ENCODE measurements at places on chromosomes 1 and 21.

DNA sequence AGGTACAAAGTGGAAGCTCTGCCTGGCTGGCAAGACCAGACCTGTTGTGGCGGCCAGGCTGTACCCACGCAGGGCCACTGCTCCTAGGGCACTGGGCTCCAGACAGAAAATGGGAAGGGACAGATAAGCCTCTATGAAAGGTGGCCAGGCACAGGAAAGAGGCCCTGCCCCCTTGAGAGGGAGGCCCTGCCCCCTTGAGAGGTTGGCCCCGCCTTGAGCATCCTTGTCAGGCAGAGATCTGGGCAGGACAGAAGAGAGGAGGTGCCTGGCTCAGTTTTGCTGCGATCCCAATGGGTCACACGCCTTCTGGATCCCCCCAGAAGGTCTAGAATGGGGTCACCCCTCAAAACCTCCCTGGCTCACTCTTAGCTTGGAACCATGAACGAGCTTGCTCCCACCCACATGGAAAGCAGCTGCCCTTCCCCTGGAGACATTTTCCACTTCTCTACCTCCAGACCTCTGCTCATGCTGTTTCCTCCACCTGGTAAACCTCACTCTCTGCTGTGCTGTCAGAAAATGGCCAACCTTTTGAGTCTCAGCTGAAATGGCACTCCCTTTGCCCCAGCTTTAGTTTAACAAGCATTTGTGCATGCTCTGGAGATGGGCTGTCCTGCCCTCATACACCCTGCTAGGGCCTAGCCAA, 17.5 kb upstream of the ECE1 start:
- DNase-seq: no peak

- no peak for DNase-seq
Measured at GRCh38 chr21:45332415-45332814, 44.7 kb upstream of the POFUT2 start.

GRCh38 chr1:30084909-30085571, 638.3 kb downstream of the MATN1 start:
- no peak for DNase-seq

- no peak for DNase-seq
Measured at GRCh38 chr1:26411624-26412074, 1.0 kb downstream of the LIN28A start.

GRCh38 chr1:151197863-151198253, 494 bp upstream of the PIP5K1A start:
- no peak for DNase-seq

DNA sequence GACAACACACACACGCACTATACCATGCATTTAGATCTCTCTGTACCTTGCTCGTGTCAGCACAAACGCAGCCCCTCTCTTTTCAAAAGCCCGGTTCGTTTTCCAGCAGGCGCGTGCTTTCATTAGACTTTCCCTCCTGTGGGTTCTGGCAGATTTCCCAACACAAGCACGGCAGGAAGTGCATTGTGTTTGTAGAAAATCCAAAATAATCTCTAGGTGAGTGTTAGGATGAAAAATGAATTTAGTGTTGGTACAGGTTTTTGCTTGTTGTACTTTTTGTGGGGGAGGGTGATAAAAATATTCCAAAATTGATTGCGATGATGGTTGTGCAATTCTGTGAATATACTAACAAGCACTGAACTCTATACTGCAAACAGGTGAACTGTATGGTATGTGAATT, 54.1 kb upstream of the POFUT2 start:
- no peak for DNase-seq

DNA sequence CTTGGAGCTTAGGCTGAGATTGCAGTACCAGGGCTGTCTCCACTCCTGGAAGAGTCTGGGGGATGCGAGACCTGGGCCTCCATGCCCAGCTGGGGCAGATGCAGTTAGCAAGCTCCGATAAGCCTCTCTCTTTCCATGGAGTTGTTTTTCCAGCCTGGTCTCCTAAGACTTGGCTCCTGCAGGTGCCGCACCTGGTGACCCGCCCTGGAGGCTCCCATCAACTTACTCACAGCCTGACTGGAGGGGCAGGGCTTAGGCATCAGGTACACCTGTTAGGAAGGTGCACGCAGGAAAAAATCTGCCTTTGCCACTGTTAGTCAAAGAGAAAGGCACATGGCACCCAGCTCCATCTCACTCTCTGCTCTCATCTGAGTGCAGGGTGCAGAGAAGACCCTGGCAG, 198.1 kb upstream of the TMEM51 start:
- no peak for DNase-seq

GRCh38 chr1:73821520-73821919, 376.5 kb downstream of the LRRIQ3 start:
- DNase-seq: no peak

DNA sequence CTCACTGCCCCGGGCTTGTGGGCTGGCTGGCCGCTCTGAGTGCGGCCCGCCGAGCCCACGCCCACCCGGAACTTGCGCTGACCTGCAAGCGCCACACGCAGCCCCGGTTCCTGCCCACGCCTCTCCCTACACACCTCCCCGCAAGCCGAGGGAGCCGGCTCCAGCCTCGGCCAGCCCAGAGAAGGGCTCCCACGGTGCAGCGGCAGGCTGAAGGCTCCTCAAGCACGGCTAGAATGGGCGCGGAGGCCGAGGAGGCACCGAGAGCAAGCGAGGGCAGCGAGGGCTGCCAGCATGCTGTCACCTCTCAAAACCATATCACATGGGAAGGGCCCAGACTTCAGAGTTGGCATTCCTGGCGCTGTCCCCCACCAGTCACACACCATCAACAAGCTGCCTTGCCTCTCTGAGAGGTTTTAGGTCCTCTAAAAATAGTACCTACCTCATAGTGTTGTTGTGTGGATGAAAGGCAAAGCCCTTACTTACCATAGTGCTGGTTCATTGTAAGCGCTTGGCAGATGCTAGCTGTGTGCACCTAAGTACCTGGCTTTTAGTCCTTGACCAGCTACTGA, 13.4 kb downstream of the LDLRAD1 start:
- DNase-seq: no peak

DNA sequence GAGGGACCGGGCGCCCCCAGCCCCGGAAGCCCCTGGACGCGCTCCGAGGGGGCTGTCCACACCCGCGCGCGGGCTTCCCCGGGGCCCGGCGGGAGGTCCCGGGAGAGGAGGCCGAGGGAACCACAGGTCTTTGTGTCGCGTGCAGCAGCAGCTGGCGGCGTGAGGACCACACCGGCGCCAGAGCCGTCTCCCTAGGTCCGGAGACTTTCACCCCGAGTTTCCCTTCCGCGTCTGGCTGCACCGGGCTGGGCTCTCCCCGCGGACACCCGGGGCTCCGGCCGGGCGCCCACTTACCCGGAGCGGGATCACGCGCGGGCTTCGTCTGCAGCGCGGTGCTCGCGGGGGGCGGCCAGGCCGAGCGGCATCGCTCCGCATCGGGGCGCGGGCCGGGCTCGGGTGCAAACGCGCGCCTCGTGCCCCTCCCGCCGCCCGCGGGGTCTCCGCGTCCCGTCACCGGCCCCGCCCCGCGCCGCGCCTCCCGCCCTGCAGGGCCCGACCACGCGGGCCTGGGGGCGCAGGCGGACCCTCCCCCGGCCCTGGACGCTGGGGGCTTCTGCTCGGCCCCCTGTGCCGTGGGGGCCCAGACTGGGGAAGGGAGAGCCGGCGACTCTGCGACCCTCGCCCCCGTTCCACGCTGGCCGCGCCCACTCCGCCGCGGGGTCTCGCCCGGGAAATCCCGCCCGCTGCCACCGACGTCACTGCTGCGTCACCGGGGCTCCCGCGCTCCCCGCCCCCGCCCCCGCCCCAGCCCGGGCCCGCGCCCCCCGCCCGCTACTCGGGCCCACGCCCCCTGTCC, at the start of gene GNG4:
GNG4 (minus strand) TSS at position 417 of the 796 bp plus-strand sequence. CDS start 65,946 bp downstream, outside the sequence.
- no peak for DNase-seq

DNA sequence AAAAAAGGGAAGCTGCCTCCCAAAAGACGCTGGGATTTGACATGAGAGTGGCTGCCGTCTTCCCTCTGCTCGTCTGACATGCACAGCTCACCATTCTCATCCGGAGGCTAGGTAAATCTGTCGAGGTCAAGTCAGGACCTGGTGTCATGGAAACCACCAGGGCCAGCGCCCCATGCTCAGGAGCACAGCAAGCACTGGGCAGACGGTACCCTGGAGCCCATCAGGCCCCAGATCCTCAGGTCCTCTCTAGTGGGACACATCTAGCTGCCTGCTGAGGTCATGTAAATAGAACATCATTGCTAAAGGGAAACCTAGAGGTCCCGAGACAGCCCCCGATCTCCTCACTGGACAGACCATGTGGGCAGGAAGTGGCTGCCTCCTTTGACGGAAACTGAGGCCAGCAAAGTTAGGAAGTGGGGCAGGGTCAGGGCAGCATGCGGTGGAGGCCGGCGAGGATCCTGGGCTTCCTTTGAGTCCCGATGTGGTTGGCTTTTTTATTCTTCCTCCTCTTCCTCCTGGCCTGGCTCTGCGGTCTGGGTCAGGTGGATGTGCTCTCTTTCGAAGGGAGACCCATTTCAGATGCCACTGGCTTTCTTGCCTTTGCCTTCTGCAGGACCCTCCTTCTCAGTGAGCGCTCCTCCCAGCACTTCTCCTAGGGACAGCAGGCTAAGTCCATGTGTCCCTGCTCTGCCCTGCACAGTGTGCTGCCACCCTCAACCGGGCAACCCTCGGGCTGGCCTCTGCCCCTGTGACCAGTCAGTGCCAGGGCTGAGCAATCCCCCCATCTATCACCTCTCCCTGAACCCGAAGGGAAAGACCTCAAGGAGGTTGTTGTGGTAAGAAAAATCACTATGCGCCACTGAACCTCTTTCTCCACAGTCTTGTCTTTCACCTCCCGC, 5.9 kb downstream of the AGT start:
- no peak for DNase-seq

GRCh38 chr1:41673378-41673777, 188.9 kb upstream of the EDN2 start:
- DNase-seq: no peak

DNA sequence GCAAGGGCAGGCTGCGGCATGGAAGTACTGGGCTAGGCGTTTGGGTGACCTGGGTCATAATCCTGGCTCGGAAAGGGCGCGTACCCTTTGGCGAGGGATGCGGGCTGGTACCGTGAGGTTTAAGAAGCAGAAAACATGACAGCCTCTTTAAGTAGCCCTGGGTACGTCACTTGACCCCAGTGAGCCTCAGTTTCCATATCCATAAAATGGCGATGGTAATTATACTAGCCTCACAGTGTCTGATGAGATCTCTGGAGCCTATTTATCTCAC, 700 bp downstream of the PIGV start:
- no peak for DNase-seq

- no peak for DNase-seq
Measured at GRCh38 chr1:17550729-17551584, 11.5 kb downstream of the ARHGEF10L start.

DNA sequence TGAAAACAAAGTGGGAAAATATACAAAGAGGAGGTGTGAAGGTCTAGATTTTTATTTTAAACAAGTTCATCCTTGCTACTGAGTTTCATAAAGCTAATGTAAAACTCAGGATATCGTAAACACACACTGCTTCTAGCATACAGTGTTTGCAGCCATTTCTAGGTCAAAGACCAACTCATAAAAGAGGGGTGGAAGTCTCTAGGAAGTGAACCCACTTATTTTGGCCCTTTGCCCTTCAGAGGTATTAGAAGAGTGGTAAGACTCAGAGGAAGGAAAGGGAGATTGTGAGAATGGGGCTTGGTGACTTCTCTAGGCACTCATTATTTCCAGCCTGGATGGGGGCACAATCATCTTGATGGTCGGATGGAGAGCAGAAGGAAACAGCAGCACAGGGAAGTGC, 91.2 kb downstream of the TNFSF18 start:
- no peak for DNase-seq

DNA sequence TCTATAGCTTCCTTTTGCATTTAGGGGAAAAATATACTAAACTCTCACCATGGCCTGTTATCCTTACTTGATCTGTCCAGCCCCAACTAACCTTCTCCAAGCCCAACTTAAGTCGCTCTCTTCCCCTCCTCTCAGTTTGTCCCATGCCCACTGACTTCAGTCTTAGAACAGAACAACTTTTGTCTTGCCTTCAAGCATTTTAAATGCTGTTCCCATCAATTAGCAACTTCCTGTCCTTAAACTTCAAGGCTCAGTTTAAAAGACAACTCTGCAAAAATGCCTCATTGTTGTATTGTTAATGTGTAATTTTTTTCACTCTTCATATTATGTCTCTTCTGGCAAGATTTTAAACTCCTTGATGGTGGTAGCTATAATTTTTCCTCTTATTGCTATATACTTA, 526.9 kb downstream of the NEGR1 start:
- DNase-seq: no peak

- no peak for DNase-seq
Measured at GRCh38 chr1:84208935-84209334, 64.9 kb downstream of the PRKACB start.

GRCh38 chr1:76715474-76715873, 151.8 kb upstream of the ST6GALNAC5 start:
- no peak for DNase-seq

DNA sequence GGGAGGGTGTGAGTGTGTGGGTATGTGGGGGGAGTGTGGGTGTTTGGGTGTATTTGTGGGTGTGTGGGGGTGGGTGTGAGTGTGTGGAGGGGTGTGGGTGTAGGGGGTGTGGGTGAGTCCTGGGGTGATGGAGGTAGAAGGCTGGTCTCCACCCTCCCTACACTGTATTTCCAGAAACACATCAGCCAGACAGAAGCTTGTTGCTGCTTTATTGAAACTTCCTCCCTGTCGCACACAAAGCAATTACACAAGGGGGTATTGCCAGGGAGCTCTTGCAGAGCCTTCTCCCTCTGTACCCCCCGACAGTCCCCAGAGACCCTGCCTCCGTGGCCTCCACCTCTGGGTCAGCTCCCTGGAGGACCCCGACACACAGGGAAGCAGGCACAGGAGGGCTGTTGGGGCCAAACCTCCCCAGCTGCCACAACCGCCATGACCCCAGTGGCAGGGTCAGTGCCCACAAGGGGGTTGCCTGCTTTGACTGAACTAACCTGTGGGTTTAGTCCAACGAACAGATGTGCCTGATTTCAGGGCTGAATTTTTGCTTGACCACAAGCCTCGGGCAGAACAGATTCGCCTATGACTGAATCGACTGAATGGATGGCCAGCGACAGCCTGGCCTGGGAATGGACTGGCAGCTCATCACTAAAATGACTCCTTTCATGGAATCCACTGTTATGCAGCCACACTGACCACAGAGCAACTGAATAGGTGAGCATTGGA, 9.1 kb upstream of the MATN1 start:
- no peak for DNase-seq

DNA sequence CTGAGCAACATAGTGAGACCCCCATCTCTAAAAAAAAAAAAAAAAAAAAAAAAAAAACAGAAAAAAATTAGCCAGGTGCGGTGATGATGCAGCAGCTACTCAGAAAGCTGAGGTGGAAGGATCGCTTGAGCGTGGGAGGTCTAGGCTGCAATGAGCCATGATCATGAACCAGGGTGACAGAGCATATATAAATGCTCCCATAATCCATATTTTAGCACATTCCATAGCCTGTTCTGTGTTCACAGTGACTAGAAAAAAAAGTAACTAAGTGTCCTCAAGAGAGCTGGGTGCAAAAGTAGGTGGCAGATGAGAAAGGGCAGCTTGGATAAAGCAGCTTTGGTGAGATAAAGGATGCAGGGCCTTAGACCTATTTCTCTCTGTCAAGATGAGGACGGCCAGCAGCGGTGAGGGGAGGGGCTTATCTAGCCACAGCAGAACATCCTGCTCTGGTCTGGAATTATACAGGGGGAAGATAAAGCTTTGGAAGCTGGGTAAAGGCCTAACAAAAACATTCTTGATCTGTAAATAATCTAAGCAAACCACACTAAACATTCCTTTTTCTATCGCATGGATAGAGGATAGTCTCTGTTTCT, 205.3 kb downstream of the DAB1 start:
- DNase-seq: no peak
